C1 segment of cervical spinal cord (tissue), 14 donors: ENCODE measurements at places on chromosomes 4 and X.
A peak's percentile ranks its signal among the peaks of the same experiment; 100 is the strongest.

GRCh38 chrX:97563531-97564133 lies 679.9 kb downstream of the RPA4 start:
- DNase-seq: peak; percentile 0

GRCh38 chr4:173188648-173189047 lies 20.0 kb downstream of the GALNT7 start:
- no peak for DNase-seq

DNA sequence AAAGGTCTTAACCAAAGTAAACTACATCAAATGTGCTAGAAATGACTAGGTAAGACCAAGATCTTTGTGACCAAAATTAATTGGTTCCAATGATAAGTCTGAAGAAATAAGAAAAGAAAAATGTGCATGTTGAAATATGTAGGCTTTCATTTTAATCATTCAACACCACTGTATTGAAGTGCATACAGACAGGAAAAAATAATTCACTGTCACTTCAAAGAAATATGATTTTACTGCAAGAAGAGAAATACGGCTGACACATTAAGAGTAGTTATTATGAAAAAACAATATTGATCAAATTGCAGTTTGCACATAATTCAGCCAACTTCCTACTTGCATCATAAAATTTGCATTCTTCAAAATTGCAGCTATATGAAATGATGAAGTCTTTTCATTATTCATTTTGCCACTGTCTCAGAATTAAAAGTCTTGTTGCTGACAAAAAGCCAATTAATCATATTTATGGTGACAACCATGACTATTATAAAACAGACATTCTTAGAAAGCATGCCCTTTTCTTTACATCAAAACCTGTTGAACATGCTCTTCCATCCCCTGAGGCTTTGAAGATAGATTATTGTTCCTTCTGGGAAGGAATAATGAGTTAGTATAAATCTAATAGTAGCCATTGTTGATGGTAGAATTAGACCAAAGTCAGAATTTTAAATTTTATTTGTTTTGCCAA lies 405.9 kb upstream of the MAD2L1 start:
- DNase-seq: no peak

GRCh38 chr4:152185786-152186550 lies 349.9 kb downstream of the FBXW7 start:
- DNase-seq: no peak

DNA sequence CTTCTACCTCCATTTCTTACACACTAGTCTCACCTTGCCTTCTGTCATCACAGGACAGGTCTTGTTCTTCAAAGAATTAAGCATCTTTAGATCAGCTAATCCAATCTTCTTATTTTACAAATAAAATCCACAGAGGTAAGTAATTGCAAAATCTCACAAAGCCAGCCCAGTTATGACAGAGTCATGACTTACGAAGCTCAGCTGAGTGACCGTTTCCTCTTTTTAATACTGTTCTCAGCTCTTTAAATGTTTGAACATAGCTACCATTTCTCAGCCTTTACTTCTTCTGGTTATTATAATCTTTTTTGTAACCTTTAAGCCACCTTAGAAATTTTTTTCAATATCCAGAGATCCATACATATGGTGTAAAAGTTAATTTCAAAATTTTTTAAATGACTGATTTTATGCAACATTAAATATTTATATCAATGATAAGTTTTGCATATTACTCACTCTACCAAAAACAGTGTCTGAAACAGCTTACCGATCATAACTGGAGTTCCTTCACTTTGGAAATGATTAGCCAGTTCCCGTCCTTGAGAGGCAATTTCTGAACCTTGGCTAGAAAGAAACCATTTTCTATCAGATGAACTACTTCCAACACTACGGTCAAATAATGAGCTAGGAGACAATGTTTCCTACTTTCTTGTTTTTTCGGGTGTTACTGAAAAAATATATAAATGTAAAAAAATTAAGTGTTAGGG lies 8.8 kb downstream of the ANKRD37 start:
- no peak for DNase-seq

GRCh38 chr4:89000844-89001360 lies 56.1 kb downstream of the FAM13A start:
- no peak for DNase-seq

GRCh38 chr4:120225527-120225926 lies 158.9 kb upstream of the MAD2L1 start:
- DNase-seq: no peak

- DNase-seq: no peak
These were observed 7.6 kb downstream of the ZXDA start for GRCh38 chrX:57902633-57903032.

GRCh38 chr4:85489273-85489981 lies 14.5 kb downstream of the ARHGAP24 start:
- DNase-seq: no peak

- DNase-seq: no peak
These were observed 29.3 kb upstream of the BCOR start for GRCh38 chrX:40127052-40127451.

GRCh38 chr4:88985088-88985773 lies 71.8 kb downstream of the FAM13A start:
- DNase-seq: no peak

GRCh38 chrX:32530802-32531403 lies 680.4 kb downstream of the DMD start:
- no peak for DNase-seq

DNA sequence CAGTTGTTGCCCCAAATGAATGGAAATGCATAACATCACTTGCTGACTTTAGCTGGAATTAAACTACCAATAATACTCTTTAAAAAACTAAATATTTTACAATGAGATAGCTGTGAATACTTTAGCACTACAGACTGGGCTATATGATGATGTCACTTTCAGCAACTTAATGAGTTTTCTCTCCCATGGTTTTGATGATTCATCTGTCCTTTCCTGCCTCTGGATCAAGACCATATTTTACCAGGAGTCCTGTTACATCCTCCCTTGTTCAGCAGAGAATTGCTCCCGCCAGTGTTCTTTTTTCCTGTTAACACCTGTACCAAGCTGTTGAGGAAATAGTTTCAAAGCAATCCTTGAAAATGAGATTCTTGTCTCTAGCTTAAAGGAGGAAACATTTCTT lies 543.0 kb downstream of the SPRY1 start:
- no peak for DNase-seq

- DNase-seq: no peak
These were observed 334.9 kb downstream of the IL1RAPL1 start for GRCh38 chrX:28922106-28922505.

- no peak for DNase-seq
These were observed 5.3 kb upstream of the IDS start for GRCh38 chrX:149510386-149510785.

DNA sequence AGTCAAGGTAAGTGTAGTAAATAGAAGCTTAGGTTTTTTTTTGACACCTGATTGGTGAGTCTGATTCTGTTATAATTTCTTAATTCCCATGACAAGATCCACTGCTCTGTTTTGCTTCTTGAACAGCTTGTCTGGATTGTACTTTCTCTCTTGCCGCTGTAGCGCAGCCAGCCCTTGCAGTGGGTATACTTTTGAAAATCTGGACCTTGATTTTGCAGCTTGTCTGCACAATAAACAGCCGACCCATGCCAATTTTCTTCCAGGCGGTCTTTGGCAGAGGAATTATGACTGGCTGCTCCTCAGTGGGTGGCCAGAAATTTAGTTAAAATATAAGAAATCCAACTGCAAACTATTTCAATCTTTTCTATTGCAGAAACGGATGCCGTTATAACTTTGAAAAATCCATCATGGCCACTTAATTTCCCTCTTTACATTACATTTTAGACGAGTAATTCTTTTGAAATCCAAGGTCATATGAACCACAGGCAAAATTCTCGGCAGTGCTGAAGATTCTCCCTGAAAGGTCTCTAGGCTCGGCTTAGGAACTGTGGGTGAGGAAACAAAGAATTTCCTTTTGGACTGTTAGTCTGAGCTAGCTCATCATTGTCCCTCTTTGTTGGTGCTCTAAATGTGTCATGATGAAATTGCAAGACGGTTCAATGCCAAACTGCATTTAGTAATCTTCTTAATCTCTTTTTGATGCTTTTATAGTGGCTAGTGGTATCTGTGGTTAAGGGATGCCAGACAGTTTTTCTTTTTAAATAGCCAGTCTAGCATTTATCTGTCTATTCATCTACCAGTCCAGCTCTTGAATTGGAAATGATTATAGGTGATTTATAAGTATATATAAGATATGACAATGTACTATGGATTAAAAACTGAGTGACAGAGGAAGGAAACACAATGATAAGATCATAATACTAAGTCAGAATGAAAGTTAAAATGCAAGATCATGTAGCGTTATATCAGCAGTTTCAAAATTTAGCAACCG lies 31.5 kb upstream of the PTTG2 start:
- DNase-seq: no peak

DNA sequence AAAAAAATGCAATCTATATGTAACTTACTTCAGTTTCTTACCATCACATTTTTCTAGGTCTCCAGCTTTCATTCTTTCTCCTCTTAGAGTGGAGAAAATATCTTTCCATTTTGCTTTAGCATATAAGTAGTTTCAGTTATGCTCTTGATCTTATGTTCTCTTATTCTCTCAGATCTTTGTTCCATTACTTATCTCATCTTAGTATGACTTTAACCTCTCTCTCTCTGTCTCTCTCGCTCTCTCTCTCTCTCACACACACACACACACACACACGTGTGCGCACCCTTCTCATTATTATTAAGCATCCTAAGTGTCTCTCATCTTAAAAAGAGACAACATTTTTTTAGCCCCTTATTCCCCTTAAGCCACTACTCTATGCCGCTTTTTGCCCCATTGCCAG lies 92.8 kb downstream of the FAAH2 start:
- no peak for DNase-seq

DNA sequence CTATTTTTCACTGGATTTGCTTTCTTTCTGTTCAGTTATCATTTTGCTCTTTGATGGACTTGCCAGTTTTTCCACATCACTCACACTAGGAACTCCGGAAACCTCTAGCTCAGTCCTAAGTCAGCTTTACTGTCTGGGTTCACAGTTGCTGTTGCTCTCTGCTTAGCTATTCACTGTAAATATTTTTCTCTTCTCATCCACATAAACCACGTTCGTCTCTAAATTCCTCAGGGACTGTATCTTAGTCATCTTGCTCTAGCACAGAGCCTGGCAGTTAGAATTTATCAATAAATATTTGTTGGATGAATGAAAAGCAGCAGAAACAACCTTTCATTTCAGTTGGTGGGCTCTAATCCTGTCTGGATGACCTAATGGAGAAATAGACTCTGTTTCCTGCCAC lies 119.4 kb upstream of the DMD start:
- no peak for DNase-seq

- DNase-seq: no peak
These were observed 434.7 kb downstream of the PACRGL start for GRCh38 chr4:21134994-21135393.

- DNase-seq: no peak
These were observed 98.8 kb upstream of the STX18 start for GRCh38 chr4:4640692-4641091.

- DNase-seq: no peak
These were observed 92.0 kb downstream of the GATB start for GRCh38 chr4:151668689-151669402.

DNA sequence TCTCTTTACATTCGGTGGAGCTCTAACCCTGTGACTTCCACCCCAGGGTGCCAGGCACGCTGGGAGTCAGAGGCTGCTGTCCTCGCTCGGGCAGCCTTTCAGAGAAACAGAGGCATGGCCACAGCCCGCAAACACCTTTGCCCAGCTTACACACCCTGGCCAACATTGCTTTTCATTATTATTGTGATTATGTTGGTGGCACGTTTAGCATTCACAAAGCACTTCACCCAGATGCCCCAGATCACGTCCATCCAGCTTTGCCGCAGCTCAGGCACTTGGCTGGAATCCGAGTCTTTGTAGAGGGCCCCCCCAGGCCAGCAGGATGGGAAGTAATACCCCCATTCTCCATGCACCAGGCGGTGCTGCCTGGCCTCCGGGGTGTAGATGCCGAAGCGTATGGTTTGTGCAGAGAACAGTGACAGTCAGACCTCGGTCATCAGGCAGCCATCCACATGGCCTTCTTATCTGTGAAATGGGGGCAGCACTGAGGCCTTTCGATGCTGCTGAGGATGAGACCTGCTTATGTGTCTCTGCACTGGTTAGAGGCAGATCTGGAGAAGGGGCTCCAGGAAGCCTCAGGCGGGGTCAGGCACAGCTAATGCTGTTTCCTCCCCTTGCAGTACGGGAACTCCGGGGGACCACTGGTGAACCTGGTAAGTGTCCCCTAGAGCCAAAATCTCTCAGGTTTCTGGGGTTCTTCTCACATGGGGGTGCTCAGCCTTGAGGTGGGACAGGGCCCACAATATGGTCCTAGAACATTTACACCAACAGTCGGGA lies 22.3 kb downstream of the HTRA3 start:
- DNase-seq: no peak

DNA sequence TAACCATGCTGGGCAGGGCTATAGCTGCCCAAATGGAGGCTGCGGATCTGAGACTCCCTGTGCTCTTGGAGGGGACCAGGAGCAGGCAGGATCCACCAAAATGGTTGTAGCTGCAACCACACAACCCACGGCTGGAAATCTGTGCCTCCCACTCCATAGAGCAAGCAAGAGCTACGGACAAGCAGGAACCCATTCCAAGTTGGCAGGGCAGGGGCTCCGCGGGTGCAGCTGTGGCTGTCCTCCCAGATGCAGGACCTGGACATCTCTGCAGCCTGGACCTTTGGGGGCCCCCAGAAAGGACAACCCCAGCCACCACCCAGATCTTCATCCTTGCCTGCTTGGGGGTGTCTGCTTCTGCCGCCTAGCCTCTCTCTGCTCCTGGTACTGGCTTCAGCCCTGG lies 154.1 kb upstream of the TRAM1L1 start:
- DNase-seq: no peak

DNA sequence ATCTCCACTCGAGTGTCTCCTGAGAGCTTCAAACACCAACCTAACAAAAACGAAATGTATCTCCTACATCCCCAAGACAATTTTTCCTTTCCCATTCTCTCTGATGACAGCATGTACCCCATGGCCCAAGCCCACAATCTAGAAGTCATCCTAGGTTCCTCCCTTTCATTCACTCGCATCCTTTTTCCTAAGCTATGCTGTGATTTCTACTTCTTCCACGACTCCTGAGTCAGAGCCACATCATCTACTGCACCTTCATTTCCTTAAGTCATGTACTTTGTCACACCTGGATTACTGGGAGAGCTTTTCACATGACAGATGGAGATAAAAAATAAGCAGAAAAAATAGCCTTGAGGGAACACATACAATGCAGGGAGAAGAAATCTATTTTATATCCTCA lies 20.1 kb downstream of the C4orf36 start:
- no peak for DNase-seq

GRCh38 chr4:14742054-14742453 lies 260.2 kb upstream of the CPEB2 start:
- DNase-seq: no peak
